ENCODE measurements at places on chromosomes 4 and X.

GRCh38 chr4:24720979-24721378, 74.4 kb upstream of the SOD3 start:
- no peak for DNase-seq

DNA sequence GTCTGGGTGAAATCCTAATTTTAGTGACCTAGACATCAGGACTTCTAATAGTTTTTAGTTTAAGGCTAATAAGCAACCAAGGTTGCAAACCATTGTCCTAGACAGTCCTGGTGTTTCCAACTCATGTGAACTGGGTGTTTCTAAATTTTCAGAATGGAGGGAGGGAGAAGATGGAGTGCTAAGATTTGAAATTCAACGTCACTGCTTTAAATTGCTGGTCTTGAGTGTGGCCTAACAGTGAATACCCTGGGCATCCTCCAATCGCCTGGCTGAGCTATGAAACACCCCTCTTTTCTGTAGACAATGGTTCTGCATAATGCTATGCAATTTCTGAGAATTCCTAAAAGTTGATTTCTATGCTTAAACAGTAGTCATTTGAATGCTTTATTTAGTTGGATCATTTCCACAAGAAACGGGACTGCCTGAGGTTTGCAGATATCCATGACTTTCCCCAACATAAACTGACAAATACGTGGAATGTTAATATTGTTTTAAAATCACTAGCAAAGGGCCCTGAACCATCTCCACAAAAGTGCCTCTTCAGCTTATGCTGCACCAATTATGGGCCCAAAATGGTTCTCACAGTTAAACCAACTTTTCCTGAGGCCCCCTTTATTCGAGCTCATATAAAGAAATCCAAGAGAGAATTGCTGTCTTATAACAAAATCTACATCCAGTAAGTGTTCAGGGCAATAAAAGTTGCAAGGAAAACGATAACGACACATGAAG, 1.1 kb downstream of the FBXL5 start:
- no peak for DNase-seq

DNA sequence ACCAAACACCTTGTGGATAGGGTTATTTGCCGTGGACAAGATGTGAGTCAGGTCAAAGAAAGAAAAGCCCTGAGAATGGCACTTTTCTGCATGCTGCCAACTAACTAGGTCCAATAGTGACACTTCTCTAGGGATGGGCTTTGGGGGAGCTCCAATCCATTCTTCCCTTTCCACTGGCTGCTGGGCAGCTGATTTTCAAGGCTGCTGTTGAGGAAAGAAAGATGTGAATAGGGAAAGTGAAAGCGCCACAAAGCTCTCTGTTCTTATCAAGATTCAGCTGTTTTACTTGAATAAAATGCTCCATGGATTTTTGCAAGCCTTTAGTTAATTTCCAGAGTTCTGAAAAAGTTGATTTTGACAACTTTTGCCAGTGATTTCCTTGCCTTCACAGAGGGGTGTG, 244.2 kb upstream of the F9 start:
- no peak for DNase-seq

DNA sequence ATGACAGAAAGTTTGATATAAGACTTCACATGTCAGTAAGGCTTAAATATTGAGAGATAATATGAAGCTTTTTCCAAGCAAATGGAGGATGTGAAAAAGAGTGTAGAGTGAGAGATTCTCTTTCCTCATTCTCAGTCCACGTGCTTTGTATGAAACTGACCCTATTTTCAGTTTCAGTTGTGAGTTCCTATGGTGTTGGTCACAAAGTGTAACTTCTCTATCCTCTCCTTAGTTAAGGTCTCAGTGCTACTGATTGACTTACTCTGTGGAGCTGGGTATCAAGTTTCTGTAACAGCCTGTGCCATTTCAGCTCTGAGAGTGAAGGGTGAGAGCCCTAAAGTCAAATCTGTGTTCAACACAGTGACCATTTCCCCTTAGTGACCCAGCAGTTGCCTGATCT, 277.2 kb downstream of the EPHA5 start:
- no peak for DNase-seq

DNA sequence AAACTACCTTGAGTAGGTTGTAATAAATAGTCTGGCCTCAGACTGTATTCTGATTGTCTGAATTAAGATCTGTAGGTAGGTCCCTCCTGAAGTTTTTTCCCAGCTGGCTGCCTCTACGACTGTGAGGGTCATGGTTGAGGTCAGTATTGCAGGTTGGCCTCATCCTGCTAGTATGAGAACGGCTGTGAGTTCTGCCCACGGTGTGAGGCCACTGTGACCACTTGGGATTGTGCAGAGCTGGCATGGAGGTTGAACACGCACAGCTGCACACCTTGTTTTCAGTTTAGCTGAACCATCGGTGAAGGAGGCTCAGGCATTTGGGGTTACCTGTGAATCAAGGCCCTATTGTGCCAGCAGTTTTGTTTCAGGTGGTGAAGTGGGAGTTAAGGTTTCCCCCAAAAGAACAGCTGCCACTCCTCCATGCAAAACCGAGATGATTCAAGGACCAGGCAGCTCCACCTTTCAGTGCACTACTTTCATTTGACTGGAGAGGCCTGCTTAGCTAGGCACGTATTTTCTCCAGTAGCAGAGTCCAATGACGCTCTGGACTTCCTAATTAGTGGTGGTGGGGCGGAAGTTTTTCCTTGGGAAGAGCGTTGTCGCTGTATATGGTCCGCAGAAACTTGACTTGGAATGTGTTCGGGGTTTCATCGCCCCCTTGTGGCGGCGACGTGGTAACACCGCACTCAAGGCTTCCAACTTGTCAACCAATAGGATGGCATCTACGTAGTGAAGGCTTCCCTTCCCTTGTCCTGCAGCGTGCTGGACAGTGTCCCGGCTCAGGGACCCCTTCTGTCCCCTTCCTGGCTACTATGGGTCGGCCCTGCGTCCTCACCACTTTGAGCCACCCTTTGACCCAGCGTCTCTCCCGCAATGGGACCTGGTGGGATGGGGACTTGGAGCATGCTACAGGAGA, 13.8 kb downstream of the CMC4 start:
- DNase-seq: no peak

GRCh38 chr4:99635601-99636000, 22.0 kb downstream of the C4orf54 start:
- DNase-seq: peak; percentile 13

DNA sequence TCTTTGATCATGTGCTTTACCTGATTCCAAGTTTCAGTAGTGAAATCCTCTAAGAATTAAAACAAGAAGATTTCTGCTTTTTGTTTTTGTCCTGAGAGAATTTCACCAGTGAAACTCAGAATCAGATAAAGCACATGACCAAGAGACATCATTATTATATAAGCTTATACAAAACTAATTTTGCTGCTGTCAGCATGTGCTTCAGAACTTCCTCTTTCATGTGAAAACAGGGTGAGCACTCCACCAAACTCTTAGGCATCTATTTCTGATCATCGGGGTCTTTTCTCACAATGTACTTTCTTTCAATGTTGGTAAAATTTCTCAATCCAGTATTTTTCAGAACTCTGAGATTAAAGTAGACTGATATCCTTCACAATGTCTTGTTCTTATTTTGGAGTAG, 152.1 kb downstream of the SLC39A8 start:
- DNase-seq: no peak

DNA sequence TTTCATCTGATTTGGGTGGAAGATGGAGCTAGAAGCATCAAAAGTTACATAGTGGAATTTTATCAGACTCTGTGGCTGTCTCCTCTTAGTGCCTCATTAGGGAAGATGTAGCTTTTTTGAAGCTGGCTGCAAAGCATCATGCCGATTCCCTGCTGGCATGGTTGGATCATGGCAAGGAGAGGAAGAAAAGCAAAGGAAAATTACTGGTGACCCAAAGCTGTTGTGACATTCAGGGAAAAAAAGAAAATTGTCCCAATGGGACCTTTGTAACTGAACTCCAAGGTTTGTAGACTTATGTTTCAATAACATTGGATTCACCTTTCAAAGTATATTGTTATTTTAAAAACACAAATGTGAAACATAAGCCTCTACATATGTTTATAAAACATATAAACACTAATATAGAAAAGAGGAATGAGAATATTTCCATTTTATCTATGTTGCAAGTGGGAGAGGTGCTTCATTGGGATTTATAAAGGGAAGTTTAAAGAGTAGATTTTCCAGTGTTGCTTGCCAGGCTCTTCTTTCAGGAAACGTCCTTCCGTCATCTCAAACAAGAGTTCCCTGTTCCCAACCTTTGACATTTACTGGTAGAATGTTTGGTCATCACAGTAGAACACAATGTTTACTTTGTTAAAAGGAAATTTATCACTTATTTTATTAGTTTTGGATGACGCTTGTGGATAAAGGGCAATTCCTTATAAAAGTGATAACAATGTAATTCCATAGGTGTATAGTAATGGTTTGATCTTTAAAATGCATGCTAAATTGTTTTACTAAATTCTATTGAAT, 190.1 kb upstream of the GPRIN3 start:
- no peak for DNase-seq

DNA sequence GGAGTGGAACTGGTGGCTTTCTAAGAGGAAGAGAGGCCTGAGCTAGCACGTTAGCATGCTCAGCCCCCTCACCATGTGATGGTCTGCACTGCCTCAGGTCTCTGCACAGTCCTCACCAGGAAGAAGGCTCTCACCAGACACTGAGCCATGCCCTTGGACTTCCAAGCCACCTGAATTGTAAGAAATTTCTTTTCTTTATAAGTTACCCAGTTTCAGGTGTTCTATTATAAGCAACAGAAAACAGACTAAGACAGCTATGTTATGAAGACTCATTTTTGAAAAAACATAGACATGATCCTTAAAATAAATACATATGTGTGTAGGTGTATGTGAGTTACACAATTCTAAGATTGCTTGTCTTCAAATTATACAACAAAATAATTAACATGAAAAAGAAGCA, 74.7 kb downstream of the CEP44 start:
- DNase-seq: no peak

- no peak for DNase-seq
These were observed 646.9 kb downstream of the STPG2 start for GRCh38 chr4:97496298-97496873.

Measured in HS-5 (cell line).